Suppressor macrophage (primary cell): ENCODE measurements at places on chromosomes 13 and 19.

GRCh38 chr19:13997631-13997962, 8.5 kb downstream of the RFX1 start:
- DNase-seq = no peak

DNA sequence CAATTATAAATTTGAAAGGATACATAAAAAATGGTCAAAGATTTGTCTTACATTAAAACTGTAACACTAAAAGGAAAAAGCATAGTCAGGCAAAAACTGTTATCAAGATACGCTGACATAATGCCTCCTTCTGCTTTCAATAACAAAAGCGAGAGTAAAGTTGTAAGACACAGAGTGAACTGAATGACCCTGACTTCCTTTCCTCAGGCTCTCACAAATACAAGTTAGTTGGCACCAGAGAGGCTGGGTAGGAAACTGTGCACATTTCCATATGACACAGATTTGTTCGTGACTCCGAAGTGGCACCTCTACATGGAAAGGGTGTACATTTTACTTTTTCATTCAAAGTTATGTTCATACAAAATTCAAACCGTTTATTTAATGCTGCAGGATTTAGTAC, 15.4 kb downstream of the FGF14 start:
- DNase-seq = no peak

DNA sequence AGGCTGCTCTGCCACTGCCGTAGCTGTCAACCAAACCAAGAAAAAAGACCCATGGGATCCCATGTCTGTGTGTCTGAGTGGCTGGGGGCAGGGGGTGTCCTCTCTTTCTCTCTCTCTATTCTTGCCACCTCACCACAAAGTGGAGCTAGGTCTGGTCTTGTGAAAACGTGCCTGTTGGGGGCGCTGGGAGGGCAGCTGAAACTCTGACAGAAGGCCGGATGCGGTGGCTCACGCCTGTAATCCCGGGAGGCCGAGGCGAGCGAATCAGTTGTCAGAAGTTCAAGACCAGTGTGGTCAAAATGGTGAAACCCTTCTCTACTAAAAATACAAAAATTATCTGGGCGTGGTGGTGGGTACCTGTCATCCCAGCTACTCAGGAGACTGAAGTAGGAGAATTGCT, 29.2 kb downstream of the ZNF146 start:
- no peak for DNase-seq

- no peak for DNase-seq
Measured at GRCh38 chr13:61989978-61990377, 574.3 kb upstream of the PCDH20 start.

- no peak for DNase-seq
Measured at GRCh38 chr13:92864584-92865284, 361.9 kb upstream of the GPC6 start.

DNA sequence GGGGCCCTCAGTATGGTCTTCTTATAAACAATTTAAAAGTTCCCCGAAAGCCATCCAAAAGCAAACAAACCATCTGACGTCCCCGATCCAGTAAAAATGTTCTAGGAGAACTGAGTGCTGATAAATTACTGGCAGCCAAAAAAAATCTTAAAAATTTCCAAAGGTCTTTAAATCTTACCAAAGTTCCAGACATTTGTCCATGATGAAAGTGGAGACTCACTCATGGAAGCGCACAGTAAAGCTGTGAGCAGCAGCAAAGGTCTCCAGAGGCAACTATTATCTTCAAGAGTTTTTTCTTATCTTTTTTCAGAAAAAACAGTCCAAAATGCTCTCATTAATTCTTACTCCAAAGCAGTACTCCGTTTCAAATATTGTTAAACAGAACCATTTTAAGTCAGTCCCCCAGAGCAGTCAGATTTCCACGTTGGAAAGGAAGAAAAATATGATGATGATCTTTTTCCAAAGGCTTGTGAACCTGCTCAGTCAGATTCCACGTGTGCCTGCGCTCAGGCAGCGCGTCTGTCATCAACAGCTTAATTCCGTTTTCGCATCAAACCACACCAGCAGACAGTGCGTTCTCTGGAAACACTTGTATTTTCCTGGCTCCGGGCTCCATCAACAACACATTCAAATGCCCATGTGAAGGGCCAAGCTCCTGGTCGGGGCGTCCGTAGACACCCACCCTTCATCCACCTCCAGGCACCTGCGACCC, 85.4 kb downstream of the COL4A1 start:
- no peak for DNase-seq

DNA sequence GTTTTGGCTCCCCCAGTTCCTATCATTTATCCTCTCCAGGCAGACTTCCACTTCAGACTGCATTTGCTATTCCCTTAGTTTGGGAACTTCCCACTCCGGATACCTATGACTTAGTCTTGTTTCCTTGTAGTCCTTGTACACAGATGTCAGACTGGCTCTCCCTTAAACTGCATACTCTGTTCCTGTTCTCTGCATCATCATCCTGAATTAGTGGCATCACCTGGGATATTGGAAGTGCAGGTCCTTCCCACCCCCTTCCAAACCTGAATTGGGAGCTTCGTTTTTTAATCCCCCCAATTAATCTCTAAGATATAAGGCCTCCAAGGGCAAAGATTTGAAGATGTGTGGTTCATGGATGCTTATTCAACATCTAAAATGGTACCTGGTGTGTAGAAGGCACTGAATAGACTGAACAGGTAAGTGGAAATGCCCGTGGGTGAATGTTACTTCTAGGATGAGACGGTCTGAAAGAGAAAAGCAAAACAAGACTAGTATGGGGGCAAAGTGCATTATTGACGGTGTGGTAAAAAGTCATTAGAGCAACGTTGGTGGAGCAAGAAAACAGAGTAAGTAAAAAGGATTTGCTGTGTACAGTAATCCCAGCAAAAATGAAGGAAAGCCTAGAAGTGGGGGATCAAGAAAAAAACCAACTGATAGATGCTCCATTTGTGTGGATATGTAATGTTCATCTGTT, 9.6 kb downstream of the MIR17HG start:
- DNase-seq = no peak

DNA sequence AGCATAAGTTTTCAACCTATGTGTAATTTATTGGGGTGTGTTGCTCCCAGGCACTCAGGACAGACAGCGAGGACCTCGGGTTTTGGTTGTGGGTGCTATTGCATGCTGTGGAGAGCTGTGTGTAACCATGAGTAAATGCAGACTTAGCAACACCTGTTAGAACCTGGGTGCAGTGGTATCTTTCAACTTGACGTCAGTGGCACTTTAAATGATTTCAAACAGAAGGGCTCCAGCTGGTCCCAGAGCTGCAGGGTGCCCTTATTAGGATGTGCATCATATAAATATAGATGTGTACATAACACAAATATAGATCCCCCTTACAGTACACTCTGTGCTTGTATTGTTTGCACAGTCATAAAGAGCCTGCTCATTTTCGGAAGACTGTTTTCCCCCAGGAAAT, 228.3 kb upstream of the IRS2 start:
- DNase-seq = no peak

DNA sequence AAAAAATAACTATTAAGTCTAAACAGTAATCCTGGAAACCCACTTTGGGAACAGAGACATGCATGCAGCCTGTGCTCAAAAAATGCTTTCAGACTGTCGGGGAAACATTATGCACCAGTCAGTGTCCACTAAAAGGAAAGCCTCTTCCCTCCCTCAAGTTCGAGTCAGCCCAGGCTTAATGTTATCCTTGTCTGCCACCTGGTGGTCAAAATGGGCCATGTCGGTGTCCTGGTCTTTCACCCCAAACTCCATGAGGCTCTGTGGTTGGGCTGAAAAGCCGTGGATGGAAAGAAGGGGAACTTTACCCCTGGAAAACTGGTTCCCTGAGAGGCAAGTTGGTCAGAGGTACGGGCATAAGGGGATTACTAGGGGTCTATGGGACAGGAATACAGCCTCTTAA, 88.4 kb upstream of the ZNF492 start:
- DNase-seq = peak; percentile 11

DNA sequence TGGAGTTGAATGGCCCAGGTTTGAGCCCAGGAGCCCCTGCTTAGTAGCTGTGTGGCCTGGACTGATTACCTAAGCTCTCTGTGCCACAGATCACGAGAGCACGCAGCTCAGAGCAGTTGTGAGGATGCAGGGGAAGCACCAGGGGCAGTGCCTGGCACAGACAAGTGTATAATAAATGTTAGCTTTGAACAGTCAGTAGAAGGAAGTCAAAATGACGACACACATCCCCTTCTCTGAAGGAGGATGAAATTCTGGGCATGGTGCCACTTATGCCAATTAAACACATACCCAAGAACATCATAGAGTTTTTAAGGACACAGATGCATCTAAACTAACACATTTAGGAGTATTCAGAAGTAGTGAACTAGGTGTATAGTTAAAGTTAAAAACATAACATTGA, 24.9 kb upstream of the SIGLEC11 start:
- DNase-seq = peak; percentile 51

DNA sequence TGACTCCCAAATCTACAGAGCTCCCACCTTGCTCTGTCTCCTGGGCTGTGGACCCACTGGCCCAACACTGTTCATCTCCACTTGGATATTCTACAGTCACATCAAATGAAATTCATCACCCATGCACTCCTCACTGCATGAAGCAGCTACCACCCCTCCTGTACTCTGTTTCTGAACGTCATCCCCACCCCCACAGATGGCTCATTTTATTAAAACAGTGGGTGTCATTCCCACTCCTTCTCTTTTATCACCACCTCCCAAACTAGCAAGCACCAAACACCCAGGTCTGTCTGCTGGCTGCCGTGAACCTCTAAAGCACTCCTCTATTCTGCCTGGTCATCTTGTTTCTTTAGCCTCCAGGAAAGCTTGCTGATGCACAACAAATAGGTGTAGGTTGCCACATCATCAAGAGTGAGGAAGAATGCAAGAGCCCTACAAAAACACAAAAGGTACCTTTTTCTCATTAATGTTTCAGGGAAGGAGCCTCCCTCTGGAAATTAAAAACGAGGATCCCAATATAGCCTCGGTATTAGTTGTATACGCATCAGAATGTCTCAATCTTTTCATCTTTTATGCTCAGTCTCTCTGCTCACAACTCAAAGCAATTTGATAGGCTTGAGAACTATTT, 91.8 kb downstream of the MIPEP start:
- no peak for DNase-seq

GRCh38 chr19:15419413-15420025, 731 bp upstream of the AKAP8L start:
- DNase-seq = no peak
